Colonic mucosa (tissue), 4 donors: ENCODE measurements at places on chromosomes 12 and 14.

DNA sequence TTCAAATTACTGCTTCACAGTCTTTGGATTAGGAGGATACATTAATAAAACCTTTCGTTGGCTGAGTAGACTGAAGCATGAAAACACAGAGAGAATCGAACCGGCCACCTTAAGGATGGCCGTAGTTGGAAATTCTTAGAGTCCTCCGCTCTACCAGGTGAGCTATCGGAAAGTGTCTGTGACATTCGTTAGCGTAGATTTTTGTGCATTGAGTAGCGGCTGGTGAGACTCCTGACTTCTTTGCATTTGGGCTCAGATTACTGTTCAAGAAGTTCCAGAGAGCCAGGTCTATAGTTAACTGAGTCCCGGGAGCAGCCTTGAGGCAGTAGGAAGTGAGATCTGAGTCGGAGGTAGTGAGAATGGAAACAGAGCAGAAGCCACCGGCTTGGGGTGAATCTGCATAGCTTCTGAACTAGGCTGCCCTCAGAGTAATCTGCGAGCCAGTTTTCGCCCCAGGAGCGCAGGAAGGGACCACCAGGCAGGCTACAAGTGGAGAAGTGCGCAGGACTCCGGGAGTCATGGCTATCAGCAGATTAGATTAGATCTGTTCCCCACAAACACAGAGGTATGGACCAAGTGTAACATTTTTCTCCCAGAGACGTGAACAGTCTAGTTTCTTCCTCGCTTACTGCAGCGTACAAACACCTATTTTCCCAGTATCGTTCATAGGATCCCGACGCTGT is 11.0 kb downstream of the OR6S1 start:
- DNase-seq: peak; percentile 72

DNA sequence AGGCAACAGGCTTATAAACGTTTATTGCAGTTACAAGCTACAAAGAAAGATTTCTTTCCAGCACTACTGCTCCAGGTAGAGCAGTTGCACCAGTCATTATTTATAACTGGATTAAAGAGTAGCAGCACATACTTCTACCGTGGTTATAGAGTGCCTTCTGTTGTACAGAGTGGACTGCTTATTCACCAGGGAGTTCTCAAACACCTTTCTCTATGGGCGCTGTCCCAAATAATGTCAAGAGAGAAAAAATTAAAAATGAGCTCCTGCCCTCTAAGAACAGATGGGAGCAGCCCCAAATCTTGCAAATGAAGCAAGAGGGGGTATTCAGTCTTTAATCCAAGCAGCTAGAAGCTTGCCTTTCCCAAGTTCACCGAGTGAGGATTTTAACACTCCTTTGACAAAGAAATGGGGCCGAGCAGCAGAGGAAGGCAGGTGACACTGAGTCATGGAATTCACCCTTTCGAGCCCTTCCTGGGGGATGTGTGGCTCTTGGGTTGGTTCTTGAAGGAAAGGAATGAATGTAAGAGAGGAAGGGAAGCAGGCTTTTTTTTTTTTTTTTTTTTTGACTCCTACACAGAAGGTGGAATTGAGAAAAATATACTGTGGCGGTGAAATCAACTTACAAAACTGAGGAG is 181.2 kb downstream of the PRKCH start:
- no peak for DNase-seq

- peak; percentile 79 for DNase-seq
Measured at GRCh38 chr14:50396631-50397389, at the start of gene CDKL1. Gene CDKL1 (minus strand): TSS chr14:50396881. CDS start chr14:50395868, 1,013 bp downstream.

- DNase-seq: no peak
Measured at GRCh38 chr14:50425816-50426215, 29.1 kb upstream of the CDKL1 start.

DNA sequence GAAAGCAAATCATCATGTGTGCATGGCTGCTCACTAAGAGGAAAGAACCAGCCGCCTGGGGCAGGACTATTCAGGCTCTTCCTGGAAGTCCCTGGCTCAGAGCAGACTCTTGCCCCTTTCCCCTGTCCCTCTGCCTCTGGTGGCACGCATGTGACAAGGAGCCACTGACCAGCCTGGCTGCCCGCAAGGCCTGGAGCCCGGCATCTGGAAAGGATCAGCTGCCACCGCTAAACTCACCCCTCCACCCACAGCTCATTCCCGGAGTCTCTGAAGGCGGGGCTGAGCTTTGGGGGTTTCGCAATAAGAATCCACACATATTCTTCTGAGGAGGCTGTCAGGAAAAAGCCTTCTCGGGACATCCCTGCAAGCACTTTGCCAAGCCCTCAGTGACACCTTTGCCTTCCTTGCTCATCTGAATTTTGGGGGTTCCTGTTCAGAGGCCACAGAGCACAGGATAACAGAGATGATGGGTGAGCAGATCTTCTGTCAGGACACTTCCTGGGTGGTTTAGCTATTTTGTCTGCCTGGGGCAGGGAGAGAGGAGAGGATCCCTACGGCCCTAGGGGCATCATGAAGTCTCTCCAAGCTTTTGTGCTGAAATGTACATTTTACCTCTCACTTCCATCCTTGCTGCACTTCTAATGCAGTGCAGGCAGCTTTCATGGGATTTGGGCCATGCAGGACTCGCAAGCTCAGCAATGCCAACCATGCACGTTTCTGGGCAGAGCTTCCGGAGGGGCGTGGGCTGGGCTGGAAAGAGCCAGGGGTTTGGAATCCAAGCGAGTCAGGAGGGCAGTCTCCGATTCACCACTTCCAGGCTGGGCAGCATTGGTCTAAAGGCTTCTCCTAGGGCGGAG is 124.8 kb upstream of the MAP1LC3B2 start:
- DNase-seq: peak; percentile 82

GRCh38 chr12:104520242-104520900 is 63.6 kb downstream of the CHST11 start:
- DNase-seq: no peak

DNA sequence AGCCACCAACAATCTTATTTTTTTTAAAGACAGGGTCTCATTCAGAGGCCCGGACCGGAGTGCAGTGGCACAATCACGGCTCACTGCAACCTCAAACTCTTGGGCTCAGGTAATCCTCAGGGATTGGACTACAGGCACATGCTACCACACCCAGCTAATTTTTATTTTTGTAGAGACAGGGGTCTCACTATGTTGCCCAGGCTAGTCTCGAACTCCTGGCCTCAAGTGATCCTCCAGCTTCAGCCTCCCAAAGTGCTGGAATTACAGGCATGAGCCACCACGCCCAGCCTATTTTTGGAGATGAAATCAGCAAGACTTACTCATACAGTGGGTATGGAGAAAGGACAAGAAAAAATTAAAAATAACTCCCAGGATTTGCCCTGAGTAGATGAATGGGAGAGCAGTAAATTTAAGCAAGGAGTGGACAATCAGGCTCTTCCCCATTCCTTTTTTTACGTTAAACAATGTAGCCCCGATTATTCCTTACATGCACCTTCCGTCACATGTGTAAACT is 13.2 kb downstream of the FMNL3 start:
- no peak for DNase-seq

GRCh38 chr12:127781336-127781735 is 485.6 kb upstream of the TMEM132C start:
- DNase-seq: no peak

GRCh38 chr14:34692348-34692747 is 22.0 kb downstream of the CFL2 start:
- DNase-seq: no peak

GRCh38 chr12:114480337-114481199 is 74.6 kb upstream of the TBX5 start:
- DNase-seq: no peak

GRCh38 chr12:55818886-55819285 is 1.0 kb downstream of the ORMDL2 start:
- no peak for DNase-seq

DNA sequence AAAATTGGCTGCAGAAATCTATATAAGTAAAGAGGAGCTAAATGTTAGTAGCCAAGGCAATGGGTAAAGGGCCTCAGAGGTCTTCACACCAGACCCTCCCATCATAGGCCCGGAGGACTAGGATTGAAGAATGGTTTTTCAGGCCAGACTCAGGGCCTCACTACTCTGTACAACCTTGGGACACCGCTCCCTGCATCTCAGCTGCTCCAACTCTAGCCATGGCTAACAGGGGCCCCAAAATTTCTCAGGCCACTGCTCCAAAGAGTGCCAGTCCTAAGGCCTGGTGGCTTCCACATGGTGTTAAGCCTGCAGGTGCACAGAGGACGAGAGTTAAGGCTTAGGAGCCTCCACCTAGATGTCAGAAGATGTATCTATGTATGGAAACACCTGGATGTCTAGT is 155.5 kb upstream of the MGAT4C start:
- no peak for DNase-seq

- DNase-seq: no peak
Measured at GRCh38 chr12:19652386-19652785, 213.1 kb downstream of the AEBP2 start.

DNA sequence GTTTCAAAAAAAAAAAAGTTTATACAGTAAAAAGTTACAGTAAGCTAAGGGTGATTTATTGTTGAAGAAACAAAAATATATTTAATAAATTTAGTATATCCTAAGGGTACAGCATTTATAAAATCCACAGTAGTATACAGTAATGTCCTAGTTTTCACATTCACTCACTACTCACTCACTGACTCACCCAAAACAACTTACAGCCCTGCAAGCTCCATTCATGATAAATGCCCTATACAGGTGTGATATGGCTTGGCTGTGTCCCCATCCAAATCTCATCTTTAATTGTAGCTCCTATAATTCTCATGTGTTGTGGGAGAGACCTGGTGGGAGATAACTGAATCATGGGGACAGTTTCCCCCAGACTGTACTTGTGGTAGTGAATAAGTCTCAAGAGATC is 61.7 kb downstream of the TC2N start:
- no peak for DNase-seq

DNA sequence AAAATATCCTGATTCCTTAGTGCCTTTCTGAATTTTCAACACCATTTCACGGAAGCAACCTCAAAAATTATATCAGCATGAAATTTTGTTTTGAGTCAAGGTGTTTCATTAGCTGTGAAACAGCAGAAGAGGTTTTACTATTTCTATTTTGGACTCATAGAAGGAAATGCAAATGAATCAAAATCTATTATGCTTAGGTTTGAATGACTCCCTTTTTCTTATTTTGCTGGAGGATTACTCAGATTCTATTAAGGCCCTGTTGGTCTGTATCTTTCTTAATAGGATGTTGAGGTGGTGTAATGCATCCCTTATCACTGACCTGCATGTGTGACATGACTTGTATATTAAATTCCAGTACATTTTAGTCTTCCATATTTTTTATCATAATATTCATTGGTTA is 165.8 kb downstream of the TMTC2 start:
- DNase-seq: no peak

GRCh38 chr12:30067146-30067545 is 283.4 kb upstream of the TMTC1 start:
- no peak for DNase-seq

DNA sequence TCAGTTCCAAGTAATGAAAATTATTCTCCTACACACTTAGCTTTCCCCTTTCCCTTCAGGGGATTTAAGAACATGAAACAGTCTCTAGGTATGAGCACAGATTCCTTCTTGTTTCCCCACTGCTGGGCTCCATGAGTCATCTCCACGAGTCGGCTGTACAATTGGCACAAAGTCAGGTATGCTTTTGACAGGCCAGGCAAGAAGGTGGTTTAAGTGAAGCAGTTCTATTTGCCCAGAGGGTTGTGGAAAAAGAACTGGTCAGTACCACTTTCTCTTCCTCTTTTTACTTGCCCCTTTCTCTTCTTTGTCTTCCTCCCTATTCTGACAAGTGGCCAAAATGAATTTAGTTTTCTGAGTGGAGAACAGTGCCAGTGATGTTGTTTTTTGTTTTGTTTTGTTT is 16.3 kb downstream of the DYNC1H1 start:
- no peak for DNase-seq

DNA sequence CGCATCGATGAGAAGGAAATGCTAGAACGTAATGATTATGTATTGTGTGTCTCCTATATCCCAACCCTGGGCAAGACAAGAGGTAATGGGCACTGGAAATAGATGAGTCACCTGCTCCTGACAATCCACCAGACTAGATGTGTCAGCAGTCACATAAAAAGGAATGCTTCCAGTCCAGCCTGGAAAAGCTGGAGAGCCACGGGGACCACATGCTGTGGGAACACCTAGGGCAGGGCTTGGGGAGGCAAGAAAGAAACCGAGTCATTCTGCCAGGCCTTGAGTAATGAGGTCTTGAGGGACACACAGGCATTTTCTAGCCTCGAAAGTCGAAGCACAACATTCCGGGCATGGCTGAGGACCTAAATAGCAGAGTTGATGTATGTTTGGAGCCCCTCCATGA is 716.7 kb upstream of the TMEM132C start:
- DNase-seq: no peak

GRCh38 chr14:57388067-57388466 is 2.3 kb upstream of the NAA30 start:
- no peak for DNase-seq

DNA sequence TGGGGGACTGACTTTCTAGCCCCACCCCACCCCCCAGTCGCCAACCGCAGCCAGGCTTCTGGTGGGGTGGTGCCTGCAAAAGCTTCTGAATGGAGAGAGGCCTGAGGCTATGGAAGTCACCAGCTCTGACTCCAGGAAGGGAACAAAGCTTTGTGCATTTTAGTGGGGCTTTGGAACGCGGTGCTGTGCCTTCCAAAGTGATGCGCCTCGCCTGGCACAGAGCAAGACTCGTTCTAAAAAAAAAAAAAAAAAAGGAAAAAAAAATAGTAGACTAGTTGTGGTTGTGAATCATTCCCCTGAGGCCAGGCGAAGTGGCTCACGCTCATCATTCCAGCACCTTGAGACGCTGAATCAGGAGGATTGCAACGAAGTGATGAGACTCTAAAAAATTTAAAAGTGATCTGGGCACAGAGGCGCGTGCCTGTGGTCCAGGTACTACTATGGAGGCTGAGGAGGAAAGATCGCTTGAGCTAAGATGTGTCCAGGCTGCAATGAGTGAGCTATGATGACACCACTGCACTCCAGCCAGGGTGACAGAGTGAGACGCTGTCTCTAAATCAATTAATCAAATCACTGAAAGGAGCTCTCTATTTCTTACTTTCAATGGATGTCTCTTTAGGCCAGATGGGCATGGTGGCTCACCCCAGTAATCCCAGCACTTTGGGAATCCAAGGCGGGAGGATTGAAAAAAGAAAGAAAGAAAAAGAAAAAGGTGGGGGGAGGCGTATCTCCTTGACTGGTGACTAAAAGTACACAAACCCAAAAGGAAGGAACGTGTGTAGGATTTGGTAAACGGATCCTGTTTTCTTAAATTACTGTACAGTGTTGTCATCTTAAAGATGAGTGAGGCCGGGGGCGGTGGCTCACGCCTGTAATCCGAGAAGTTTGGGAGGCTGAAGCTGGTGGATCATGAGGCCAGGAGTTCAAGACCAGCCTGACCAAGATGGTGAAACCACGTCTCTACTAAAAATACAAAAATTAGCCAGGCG is 259.6 kb upstream of the ALG10B start:
- DNase-seq: no peak

DNA sequence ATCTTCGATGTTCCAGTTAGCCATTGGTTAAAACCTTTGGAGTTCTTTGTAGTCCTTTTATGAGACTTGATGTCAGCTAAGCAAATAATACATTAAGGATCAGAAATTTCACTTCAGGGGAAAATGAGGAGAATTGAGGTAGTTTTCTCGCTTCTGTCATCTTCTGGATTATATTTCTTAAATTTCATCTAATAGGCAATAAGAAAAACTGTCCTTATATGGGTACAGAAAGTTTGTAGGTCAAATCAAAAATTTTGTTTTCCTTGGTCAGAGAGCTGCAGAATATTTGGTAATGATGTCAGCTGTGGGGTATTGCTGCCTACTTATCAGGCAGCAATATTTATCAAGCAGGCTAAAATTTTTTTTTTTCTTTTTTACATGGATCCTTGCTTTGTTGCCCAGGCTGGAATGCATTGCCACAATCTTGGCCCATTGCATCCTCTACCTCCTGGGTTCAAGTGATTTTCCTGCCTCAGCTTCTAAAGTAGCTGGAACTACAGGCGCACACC is 37.1 kb downstream of the RIMKLB start:
- DNase-seq: no peak
